ENCODE measurements at places on chromosomes 12 and 14. TPM values are rescaled to one million over a fixed set of nuclear protein-coding genes. Genes with fewer than 3 reads are reported as not detected.

The TSPAN11 gene
- 1.0 TPM for total RNA-seq

The KCNMB4 gene
- 7.8 TPM for total RNA-seq

DNA sequence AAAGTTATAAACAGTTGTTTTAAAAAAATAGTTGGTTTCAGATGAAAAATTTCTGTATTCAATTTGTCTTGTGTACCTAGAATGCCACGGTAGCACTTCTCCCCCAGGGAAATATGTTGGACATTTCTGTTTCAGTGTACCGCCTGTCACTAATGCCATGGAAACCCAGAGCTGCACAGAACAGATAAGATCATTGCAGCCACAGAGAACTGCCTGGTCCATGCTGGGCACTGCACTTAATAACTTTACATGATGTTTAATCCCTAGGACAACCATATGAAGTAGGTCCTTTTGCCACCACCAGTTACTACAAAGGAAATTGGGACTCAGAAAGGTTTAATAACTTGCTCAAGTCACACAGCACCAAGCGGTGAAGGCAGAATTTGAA is 253.4 kb upstream of the SRRM4 start:
- H3K4me3 ChIP-seq: no peak overlapping the region
- no peaks in the 10 kb centered on the region for H3K27me3 ChIP-seq
- no peaks in the 10 kb centered on the region for H3K36me3 ChIP-seq
- H3K4me1 ChIP-seq: no peaks in the 10 kb centered on the region
- no peak overlapping the region for H3K27ac ChIP-seq

The TAS2R42 gene
- total RNA-seq: not detected

The KLHL28 gene
- total RNA-seq: 11.2 TPM

DNA sequence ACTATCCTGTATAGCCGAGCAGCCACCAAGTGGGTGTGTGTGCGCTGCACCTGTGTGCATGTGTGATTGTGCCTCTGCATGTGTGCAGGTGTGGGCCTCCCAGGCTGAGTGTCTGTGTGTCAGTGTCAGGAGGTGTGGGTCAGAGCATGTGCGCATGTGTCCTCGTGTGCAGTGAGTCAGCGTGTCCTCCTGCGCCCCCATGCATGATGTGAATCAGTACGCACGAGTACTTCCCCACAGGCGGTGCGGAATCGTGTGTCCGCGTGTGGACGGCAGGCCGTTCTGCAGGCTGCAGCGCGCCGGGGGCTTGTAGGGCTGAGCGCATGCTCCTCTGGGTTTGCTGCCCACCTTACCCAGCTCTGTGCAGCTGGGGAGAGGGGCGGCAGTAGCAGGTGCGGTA is 34.2 kb downstream of the DTX1 start:
- H3K4me1 ChIP-seq: peaks cover 13% of the 10 kb centered on the region
- no peak overlapping the region for H3K27ac ChIP-seq
- no peaks in the 10 kb centered on the region for H3K36me3 ChIP-seq
- no peaks in the 10 kb centered on the region for H3K27me3 ChIP-seq

DNA sequence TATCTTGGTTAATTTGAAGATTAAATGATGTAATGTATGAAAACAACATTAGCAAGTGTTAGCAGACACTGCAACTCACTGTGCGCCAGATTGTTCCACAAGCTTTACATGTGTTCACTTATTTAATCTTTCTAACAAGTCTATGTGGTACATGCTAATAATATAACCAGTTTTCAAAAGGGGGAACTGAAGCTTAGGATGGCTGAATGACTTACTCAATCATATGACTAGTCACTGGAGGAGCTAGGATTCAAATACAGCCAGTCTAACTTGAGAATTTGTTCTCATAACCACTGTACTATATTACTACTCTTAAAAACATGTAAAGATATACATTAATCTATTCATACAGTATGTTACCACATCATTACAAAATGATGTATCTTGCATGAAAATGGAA is 60.5 kb upstream of the LRIG3 start:
- no peak overlapping the region for H3K27ac ChIP-seq
- H3K36me3 ChIP-seq: no peaks in the 10 kb centered on the region
- no peak overlapping the region for H3K4me3 ChIP-seq

DNA sequence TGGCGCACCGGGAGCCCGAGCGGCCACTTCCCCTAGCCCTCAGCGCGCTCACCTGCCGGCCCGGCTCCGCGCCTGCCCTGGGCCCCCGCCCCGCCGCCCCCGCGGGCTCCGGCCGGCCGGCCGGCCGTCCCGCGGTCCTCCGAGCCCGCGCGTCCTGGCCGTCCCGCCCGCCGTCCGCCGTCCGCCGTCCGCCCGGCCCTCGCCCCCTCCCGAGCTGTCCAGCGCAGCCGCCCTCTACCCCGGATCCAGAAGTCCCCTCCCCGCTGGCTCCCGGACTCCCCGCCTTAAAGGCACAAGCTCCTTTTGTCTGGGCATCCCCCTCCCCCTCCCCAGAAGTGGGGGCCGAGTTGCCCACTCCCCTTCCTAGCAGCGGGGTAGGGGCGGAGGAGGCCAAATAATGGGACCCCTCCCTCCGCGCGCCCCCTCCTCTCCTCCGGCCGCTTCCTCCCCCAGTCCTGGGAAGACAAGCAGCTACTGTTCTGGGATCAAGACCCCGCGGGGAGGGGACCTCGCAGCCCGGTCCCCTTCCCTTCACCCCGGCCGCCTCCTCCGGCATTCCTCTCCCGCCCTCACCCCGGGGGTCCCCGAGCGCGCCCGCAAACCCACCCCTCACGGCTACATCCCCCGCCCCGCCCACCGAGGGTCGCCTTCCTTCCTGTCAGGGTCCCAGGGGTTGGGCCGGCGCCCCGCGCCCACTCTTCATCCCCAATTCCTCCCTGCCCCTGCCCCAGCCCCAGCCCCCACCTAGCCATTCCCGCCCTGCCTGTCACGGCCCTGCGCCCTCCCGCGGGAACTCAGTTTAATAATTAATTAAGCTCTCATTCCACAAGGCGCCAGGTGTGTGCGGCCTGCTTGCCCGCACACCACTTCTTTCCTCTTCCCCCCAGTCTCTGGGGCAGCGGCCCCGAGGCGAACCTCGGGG is at the start of gene ADCY6:
ADCY6 (minus strand) TSS at position 236 of the 922 bp plus-strand sequence. CDS start 5,655 bp downstream, outside the sequence.
- DNase-seq: peak; percentile 88
- H3K36me3 ChIP-seq: no peaks in the 10 kb centered on the region
- no peaks in the 10 kb centered on the region for H3K27me3 ChIP-seq

The SYCP3 gene
- total RNA-seq: not detected

The FLRT2 gene
- total RNA-seq: 5.2 TPM

The CCDC88C gene
- total RNA-seq: 38.9 TPM

DNA sequence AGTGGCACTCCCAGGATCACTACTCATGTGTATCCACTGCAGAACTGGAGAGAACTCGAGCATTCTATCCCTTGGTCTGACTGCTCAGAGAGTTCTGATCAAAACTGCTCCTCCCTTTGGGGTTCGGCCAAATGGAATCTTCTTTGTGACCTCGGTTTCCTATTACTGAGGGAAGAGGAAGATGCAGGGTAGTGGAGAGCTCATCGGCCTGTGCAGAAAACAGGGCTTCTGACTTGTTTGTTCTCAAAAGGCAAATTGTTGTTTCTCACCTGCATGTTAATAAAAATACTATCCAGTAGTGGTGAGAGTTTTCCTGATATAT is 17.1 kb upstream of the AKAP6 start:
- no peak overlapping the region for H3K4me3 ChIP-seq
- H3K4me1 ChIP-seq: no peaks in the 10 kb centered on the region
- H3K27ac ChIP-seq: no peak overlapping the region

DNA sequence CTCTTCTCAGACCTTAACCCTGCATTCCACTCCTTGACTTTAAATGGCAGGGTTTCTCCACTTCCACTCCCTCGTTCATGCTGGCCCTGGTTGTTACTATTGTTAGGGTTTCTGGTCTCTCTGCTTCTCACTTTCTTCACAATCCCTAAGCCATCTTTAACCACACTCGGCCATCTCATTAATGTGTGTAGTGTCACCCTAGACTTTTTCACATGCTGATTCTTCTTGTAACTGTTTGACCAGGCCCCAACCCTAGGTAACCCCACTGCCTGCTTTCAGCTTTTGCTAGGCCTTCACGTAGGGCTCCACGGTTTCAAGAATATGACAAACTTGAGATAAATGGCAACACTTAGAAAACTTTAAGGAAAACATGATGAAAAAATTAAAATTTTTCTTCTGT is 195.1 kb downstream of the IPO8 start:
- H3K4me3 ChIP-seq: no peak overlapping the region
- no peaks in the 10 kb centered on the region for H3K36me3 ChIP-seq
- H3K27me3 ChIP-seq: no peaks in the 10 kb centered on the region
- no peaks in the 10 kb centered on the region for H3K4me1 ChIP-seq
- H3K27ac ChIP-seq: no peak overlapping the region
- DNase-seq: no peak
